ENCODE measurements at places on chromosomes 2 and 18.

- H3K27me3 ChIP-seq: no peaks in the 10 kb centered on the region
- H3K36me3 ChIP-seq: no peaks in the 10 kb centered on the region
- H3K4me3 ChIP-seq: no peak overlapping the region
- no peak overlapping the region for H3K27ac ChIP-seq
Measured at GRCh38 chr2:241147336-241147735, 1.9 kb downstream of the PASK start.

- no peak overlapping the region for H3K4me3 ChIP-seq
- DNase-seq: no peak
- H3K27me3 ChIP-seq: no peaks in the 10 kb centered on the region
Measured at GRCh38 chr2:84443477-84443876, 15.6 kb downstream of the SUCLG1 start.

- no peak overlapping the region for H3K27ac ChIP-seq
- H3K36me3 ChIP-seq: no peaks in the 10 kb centered on the region
- H3K4me3 ChIP-seq: no peak overlapping the region
Measured at GRCh38 chr2:2762166-2762908, 431.3 kb upstream of the MYT1L start.

GRCh38 chr18:30792051-30792450, 250.5 kb downstream of the DSC3 start:
- H3K27ac ChIP-seq: no peak overlapping the region
- no peaks in the 10 kb centered on the region for H3K4me1 ChIP-seq
- no peaks in the 10 kb centered on the region for H3K36me3 ChIP-seq
- no peak overlapping the region for H3K4me3 ChIP-seq
- DNase-seq: no peak
- no peaks in the 10 kb centered on the region for H3K27me3 ChIP-seq

GRCh38 chr2:168574856-168575630, 119.0 kb downstream of the CERS6 start:
- H3K27ac ChIP-seq: no peak overlapping the region
- no peaks in the 10 kb centered on the region for H3K4me1 ChIP-seq
- H3K36me3 ChIP-seq: no peaks in the 10 kb centered on the region
- no peak for DNase-seq
- no peaks in the 10 kb centered on the region for H3K27me3 ChIP-seq
- H3K4me3 ChIP-seq: no peak overlapping the region

- H3K36me3 ChIP-seq: no peaks in the 10 kb centered on the region
- DNase-seq: no peak
- no peaks in the 10 kb centered on the region for H3K4me1 ChIP-seq
Measured at GRCh38 chr18:65039578-65039977, 711.2 kb upstream of the CDH7 start.

- H3K4me3 ChIP-seq: no peak overlapping the region
- no peak for DNase-seq
- no peaks in the 10 kb centered on the region for H3K27me3 ChIP-seq
- H3K36me3 ChIP-seq: no peaks in the 10 kb centered on the region
- H3K27ac ChIP-seq: no peak overlapping the region
- H3K4me1 ChIP-seq: no peaks in the 10 kb centered on the region
Measured at GRCh38 chr2:180675170-180675569, 305.2 kb upstream of the UBE2E3 start.

GRCh38 chr2:45370369-45370768, 240.7 kb downstream of the SRBD1 start:
- no peaks in the 10 kb centered on the region for H3K27me3 ChIP-seq
- no peak overlapping the region for H3K4me3 ChIP-seq
- H3K36me3 ChIP-seq: no peaks in the 10 kb centered on the region
- no peaks in the 10 kb centered on the region for H3K4me1 ChIP-seq
- no peak overlapping the region for H3K27ac ChIP-seq
- no peak for DNase-seq

DNA sequence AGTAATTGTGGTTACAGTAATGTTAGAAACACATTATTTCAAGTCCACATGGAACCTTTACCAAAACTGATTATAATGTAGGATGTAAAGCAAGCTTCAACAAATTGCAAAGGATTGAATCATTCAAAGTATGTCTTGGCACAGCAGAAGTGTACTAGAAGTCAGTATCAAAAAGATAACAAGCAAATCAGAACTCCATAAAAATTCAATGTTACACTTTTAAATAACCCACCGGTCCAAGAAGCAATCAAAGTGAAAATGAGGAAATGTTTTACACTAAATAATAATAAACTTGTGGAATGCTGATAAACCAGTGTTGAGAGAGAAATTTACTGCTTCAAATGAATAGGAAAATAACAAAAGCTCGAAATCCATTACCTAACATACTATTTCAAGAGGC, 47.7 kb downstream of the TTC21B start:
- no peaks in the 10 kb centered on the region for H3K27me3 ChIP-seq
- peaks cover 3% of the 10 kb centered on the region for H3K36me3 ChIP-seq
- no peak overlapping the region for H3K4me3 ChIP-seq
- DNase-seq: no peak
- no peak overlapping the region for H3K27ac ChIP-seq

- H3K36me3 ChIP-seq: no peaks in the 10 kb centered on the region
- H3K4me1 ChIP-seq: peaks cover 4% of the 10 kb centered on the region
- no peaks in the 10 kb centered on the region for H3K27me3 ChIP-seq
- H3K4me3 ChIP-seq: no peak overlapping the region
- DNase-seq: no peak
- no peak overlapping the region for H3K27ac ChIP-seq
Measured at GRCh38 chr2:18477293-18477692, 83.2 kb downstream of the RDH14 start.

DNA sequence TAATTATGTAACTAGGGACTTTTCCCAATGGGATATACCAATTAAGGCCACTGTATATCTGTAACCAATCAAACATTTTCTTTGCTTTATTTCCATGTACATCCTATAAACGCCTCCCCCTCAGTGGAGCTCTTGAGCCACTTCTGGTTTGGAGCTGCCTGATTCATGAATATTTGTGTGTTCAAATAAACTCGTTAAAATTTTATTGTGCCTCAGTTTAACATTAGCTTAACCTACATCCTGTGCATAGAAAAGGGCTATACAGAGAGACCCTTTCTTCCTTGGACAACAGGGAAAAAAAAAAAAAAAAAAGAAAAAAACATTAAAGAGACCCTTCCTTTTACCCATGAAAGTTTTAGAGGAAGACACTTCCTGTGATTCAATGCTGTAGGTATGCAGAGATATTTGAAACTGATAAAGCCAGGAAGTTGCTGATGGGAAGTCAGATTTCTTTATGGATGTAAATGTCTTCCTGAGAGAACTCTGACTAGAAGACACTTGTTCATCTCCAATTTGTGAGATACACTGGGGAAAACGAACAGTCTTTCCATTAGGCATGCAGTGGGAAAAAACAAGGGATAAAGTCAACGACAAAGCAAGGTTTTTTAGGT, 614.6 kb upstream of the SOX11 start:
- DNase-seq: no peak
- H3K27ac ChIP-seq: no peak overlapping the region
- no peak overlapping the region for H3K4me3 ChIP-seq
- H3K27me3 ChIP-seq: no peaks in the 10 kb centered on the region

GRCh38 chr2:96400049-96401000, 64.8 kb downstream of the NCAPH start:
- no peak overlapping the region for H3K27ac ChIP-seq
- DNase-seq: no peak

DNA sequence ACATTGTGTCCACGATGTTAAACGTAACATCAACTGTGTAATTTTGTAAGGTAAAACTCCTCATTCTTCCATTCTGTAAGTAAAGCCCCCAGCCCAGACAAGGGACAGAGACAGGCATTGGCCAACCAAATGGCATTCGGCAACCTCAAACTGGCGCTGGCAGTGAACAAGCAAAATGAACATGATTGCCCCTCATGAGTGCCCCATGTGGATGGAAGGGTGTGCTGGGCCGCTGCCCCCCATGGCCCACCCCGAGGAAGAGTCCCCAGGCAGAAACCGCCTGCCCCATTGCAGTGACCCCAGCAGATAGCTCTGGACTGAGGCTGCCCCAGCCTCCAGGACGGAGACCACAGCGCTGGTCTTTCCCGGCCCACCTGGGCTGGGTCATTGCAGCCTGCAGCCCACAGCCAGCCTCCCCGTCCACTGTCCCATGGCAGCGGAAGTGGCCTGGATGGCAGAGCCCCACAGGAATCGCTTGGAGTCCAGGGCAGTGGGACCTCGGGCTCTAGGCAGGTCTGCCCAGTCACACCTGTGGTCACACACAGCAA, 220.2 kb downstream of the HDAC4 start:
- no peak overlapping the region for H3K27ac ChIP-seq
- no peak overlapping the region for H3K4me3 ChIP-seq
- no peaks in the 10 kb centered on the region for H3K4me1 ChIP-seq
- no peaks in the 10 kb centered on the region for H3K27me3 ChIP-seq
- DNase-seq: no peak

- no peak overlapping the region for H3K27ac ChIP-seq
- H3K27me3 ChIP-seq: no peaks in the 10 kb centered on the region
- H3K4me3 ChIP-seq: no peak overlapping the region
- H3K36me3 ChIP-seq: no peaks in the 10 kb centered on the region
Measured at GRCh38 chr2:227939271-227940027, 68.0 kb downstream of the DAW1 start.

DNA sequence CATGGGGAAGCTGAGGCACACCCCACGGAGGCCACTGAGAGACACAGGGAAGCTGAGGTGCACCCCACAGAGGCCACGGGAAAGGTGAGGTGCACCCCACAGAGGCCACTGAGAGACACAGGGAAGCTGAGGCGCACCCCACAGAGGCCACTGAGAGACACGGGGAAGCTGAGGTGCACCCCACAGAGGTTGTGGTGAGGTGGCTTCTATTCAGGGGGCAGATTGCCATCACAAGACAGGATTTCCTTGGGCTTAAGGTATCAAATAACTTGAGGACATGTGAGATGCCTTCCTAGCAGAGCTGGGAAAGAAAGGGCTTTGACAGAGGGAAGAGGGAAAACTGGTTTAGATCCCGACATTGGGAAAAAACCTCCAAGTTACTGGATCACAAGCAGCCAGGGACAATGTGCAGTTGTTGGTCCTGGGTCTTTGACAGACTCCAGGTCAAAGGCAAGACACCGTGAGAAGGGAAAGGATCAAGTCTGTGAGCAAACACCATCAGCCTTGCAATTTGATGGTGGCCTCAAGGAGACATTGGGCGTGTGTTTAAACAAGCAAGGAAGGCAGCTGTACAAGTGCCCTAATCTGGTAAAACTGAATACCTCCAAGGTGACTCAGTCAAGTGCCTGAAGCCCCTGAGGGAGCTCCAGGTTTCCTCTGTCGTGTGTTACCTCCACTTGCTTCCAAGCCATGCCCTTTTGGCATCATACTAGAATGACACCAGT, 133.2 kb upstream of the EPAS1 start:
- peak overlapping the region; percentile 66 for H3K27ac ChIP-seq
- no peak overlapping the region for H3K4me3 ChIP-seq
- no peaks in the 10 kb centered on the region for H3K36me3 ChIP-seq
- H3K27me3 ChIP-seq: no peaks in the 10 kb centered on the region
- H3K4me1 ChIP-seq: peaks cover 14% of the 10 kb centered on the region
- DNase-seq: no peak

DNA sequence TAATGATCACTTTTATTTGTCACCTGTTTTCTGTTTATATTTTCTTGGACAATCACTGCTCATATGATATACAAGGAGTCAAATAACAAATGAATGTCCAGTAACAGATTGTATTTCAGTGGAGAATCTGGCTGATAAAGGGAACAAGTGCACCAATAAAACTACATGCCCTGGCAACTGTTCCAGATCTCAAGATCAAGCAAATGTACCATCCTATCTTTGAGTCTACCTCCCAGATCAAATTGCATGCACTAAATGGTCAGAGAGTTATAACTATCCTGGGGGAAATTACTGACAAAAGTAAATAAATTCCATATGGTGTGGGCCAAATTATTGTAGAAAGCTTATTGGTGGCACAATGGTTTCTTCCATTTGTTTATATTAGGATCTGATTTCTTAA, 452.8 kb downstream of the MBD2 start:
- H3K27me3 ChIP-seq: no peaks in the 10 kb centered on the region
- no peak overlapping the region for H3K4me3 ChIP-seq
- no peak overlapping the region for H3K27ac ChIP-seq
- no peaks in the 10 kb centered on the region for H3K4me1 ChIP-seq

DNA sequence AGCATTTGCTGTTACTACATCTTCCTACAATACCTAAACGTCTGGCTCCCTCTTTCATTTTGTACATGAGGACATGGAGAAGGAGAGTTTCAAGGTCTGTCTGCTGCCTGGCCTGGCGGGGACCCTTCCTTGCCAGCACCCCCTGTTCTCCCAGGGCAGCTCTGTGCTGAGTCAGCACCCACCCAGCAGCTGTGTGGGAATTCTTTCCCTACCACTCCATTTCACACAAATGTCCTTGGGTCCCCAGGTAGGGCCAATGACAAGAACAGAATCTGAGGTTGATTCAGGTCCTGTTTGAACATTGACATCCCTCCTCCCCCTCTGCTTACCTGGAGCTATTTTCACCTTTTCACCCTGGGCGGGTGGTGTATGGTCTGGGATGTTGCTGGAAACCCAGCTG, 129.9 kb upstream of the ITGA6 start:
- H3K27me3 ChIP-seq: no peaks in the 10 kb centered on the region
- no peak for DNase-seq
- H3K4me3 ChIP-seq: no peak overlapping the region
- H3K36me3 ChIP-seq: no peaks in the 10 kb centered on the region

- no peaks in the 10 kb centered on the region for H3K36me3 ChIP-seq
- peaks cover 39% of the 10 kb centered on the region for H3K4me1 ChIP-seq
Measured at GRCh38 chr2:16660114-16660513, 5.5 kb downstream of the CYRIA start.

GRCh38 chr2:71129902-71130151, 202 bp downstream of the MCEE start:
- no peak for DNase-seq
- no peaks in the 10 kb centered on the region for H3K4me1 ChIP-seq
- H3K4me3 ChIP-seq: peak overlapping the region; percentile 66
- peak overlapping the region; percentile 84 for H3K27ac ChIP-seq
- H3K27me3 ChIP-seq: no peaks in the 10 kb centered on the region

DNA sequence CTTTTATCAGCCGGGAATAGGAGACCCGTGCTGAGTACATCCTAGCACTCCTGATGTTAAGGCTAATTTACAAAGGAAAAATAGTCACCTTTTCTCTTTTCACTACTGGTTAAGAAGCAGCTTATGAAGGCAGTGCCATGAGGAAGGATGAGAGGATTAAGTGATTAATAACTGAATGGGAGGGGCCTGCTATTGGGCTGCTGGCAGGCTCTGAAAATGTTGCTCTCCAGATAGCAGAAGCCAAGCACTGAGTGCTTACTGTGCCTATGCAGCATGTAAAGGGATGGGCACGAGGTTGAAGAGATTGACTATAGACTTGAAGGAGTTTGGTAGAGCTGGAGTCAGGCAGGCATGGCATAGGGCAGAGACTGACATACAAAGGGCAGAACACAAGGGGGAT, 282.4 kb upstream of the THSD7B start:
- no peak for DNase-seq
- H3K4me3 ChIP-seq: no peak overlapping the region
- no peaks in the 10 kb centered on the region for H3K4me1 ChIP-seq
- H3K27ac ChIP-seq: no peak overlapping the region
- no peaks in the 10 kb centered on the region for H3K36me3 ChIP-seq

DNA sequence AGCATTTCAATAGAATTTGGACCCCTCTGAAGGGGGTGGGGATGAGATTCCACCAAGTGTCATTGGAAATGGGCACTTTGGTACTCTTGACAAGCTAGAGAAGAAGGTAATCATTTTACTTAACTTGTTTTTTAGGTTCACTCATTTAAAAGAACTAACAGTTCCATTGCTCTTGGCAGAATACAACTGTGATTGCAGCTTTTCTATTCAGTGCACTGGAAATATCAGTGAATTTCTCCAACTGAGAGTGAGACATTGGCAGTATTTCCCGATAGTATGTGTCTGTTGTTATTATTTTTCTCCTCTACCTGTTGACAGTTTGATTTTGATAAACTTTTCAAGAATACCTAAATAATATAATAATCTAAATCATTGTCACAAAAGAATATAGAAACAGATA, 1356.7 kb upstream of the NXPH2 start:
- H3K36me3 ChIP-seq: no peaks in the 10 kb centered on the region
- H3K27ac ChIP-seq: no peak overlapping the region
- no peaks in the 10 kb centered on the region for H3K4me1 ChIP-seq
